ENCODE measurements at places on chromosomes 3 and 15.

DNA sequence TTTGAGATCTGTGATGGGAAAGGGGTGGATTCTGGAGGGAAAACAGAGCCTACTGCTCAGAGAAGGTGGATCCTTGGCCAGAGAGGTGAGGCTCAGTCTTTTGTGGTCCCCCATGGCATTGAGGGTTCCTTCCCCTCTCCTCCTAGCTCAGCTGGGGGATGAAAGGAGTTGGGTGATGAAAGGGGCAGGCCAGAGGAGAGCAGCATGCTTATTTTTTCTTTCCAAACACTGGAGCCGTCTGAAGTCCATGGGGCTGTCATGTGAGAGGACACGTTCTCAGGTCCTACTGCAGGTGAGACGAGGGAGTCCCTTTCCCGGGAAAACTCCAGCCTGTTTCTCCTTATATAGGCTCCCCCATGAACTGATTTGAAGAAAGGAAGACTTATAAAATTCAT is 71.4 kb downstream of the SCN5A start:
- DNase-seq: no peak

GRCh38 chr15:77511869-77512268 is 91.2 kb downstream of the HMG20A start:
- no peak for DNase-seq

DNA sequence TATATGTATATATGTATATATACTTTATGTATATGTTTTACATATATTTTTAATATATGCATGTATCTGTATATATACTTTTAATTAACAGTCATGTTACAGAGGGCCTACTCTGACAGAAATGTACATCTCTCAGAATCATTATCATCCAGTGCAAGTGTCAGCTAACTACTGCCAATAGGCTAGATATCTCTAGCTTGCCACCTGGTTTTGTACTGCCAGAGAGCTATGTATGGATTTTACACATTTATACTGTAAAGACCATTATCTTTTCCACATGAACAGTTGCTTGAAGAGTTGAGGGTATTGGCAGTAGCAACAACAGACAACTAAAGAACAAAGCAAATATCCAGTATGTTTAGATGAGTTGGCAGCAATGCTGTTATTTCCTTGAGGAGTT is 99.7 kb upstream of the VGLL3 start:
- no peak for DNase-seq

GRCh38 chr15:37076543-37076942 is 23.8 kb downstream of the MEIS2 start:
- no peak for DNase-seq

- DNase-seq: no peak
Measured at GRCh38 chr15:52102463-52102862, 10.1 kb downstream of the BCL2L10 start.

DNA sequence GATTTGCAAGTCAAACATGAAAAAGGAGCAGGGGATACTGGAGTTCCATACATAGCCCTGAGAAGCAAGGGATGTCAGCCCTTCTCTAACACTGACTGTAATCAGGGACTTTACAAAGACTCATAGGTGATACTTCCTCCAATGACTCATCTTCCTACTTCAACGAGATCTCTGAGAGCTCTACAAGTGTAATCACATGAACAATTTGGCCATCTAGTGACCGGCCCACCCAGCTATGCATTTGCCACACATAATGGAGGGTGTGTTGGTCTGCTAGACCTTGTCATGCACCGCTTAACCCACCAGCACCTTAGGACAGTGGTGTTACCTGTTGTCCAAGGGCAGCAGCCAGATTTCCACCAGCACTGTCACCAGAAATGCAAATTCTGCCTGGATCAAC is 75.3 kb downstream of the NCEH1 start:
- no peak for DNase-seq

DNA sequence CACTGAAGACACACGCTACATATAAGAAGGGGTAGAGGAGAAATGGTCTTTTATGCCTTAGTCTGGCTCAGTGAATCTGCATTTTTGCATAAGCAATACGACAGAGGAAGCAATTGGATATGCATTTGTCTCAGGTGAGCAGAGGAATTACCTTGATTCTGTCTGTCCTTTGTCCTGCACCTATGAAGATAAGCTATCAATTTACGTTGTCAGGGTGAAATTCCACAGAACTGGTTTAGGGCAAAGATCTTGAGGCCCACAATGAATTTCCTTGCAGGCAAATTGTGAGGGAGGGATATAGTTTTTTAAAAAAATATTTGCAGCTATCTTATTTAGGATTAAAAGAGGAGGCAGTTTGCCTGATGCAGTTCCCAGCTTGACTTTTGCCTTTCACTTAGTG is 31.6 kb upstream of the MASP1 start:
- no peak for DNase-seq

DNA sequence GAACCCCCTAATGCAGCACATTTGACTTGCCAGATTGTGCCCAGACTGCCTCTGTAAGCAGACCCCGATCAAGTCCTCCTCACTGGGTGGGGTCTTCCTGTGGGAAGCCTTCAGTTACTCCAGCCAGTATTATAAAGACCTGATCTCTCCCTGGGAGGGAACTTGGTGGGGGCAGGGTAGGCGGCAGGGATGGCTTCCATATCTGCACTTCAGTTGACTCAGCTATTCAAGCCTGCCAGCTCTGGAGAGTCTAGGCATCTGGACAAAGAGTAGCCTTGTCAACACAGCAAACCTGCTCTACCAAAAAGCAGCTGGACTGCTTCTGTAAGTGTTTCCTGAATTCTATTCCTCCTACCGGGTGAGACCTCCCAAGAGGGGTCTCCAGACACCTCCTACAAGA is 21.0 kb upstream of the SLC25A38 start:
- no peak for DNase-seq

DNA sequence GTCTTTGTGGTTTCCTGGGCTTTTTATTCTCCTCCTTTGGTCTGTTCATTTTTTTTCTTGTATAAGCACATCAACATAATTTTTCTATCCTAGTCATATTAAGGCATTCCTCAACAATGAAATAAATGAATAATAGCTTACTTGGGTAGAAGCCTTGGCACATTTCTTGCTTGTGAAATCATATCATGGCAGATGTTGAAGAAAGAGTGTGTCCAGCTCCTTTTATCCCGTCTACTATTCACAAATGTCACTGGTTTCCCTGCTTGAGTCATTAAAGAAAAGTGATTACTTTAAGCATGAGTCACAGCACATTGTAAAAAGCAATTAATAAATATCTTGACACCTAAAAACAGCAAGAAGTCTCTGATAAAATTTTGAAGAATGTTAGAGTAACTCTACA is 42.1 kb downstream of the MINAR1 start:
- DNase-seq: no peak

DNA sequence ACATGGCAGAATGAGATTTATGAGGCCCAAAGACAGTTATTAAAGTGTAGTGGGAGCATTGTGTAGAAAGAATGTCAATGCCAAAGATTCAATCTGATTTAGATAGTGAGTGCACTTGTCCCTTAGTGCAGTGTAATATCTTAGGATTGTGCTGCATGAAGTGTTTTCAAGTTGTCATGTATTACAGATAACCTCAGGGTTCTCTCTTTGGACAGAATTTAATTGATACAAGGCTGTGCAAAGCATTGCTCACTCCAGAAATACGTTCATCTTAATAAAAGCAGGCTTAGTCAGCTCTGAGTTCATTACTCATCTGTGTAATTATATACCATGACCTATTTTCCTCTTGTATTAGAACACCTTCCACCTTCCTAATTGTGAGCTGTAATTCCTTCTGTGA is 16.0 kb upstream of the GPR171 start:
- DNase-seq: no peak

DNA sequence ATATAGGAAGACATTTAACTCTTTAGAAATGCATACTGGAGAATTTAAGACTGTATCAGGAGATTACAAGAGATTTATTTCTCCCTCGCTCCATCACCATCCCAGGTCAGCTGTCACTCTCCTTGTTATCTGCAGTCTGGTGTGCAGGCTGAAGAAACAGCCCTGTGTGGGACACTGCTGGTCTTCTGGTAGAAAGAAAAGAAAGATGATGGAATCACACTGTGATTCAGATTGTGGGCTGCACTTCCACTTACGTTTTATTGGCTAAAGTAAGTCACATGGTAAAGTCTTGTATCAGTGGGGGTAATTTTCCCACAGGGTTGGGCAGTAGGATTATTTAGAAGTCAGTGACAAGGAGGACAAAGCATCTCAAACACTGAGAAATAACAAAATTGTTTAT is 18.1 kb upstream of the ATP1B3 start:
- no peak for DNase-seq

- DNase-seq: no peak
Measured at GRCh38 chr15:71997691-71998090, 120.3 kb downstream of the MYO9A start.

- no peak for DNase-seq
Measured at GRCh38 chr3:184562878-184563560, 1.4 kb downstream of the EPHB3 start.

DNA sequence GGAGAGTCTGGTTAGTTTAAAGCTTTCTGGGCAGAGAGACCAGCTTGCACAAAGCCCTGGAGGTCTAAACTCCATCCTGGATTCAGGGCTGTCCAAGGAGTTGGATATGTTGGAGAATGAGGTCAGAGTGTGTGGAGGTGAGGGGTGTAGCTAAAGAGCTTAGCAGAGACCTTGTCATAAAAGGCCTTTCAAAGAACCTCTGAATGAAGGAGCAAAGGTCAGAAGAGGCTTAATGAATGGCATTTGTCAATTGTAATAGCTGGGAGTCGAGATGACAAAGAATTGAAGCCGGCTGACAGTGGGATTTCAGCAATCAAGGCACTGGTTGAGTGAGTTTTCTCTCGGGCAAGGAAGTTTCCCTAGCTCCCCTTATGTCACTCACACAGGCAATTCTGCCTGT is 202.6 kb downstream of the PDCD6IP start:
- no peak for DNase-seq

DNA sequence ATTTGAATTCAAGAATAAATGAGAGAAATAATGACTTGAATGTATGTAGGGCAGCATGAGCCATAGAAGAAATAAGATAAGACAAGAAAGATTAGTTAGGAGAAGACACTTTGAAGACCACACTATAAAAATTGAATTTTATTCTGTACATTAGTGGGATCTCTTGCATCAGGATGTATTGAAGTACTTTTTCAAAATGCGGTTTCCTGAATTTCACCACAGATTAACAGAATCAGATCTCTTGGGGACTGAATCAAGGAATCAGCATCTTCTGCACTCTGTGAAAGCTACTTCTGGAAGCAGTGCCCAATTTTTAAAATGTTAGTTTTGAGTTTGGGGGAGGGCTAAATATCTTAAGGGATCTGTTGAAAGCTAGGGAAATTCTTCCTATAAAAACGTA is 763.9 kb upstream of the GOLIM4 start:
- no peak for DNase-seq

DNA sequence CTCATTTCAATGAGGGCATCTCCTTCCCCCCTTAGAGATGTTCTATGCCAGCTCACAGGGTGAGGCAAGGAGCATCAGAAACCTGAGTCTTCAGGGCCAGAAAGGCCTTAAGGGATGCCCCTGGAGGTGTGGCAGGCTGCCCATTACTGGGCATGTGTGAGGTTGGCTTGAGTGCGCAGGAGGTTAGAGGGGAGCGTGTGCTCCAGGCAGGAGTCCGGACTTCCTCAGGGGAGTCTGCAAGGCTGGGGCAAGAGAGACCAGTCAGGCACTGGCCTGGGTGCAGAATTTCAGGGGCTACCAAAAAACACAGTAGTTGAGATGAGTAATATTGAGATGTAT is 1.9 kb downstream of the LOXL1 start:
- DNase-seq: no peak

- no peak for DNase-seq
Measured at GRCh38 chr3:24709956-24710355, 215.3 kb upstream of the THRB start.

- DNase-seq: no peak
Measured at GRCh38 chr15:92891533-92892200, 8.5 kb upstream of the CHD2 start.

DNA sequence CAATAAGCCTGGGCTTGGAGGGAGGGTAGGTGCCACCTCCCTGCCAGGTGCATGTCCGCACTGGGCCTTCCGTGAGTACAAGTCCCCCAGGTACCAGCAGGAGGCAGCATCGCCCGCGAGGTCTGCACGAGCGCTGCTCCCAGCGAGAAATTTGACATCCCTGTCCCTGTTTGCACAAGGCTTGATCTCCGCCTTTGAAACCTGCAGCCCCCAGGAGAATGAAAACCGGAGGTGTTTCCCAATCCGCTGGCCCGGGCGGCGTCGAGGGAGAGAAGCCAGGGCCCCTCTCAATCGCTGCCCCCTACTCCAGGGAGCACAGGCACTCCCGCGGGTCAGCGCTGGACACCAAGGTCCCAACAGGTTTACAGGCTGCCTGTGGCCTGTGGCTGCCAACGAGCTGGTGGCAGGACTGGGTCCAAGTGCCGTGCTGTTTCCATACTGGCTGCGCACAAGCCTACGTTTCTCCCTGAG is 961 bp downstream of the HAPLN3 start:
- no peak for DNase-seq

- DNase-seq: no peak
Measured at GRCh38 chr3:19931180-19931692, 2.8 kb downstream of the EFHB start.

- DNase-seq: no peak
Measured at GRCh38 chr3:76585794-76586392, 454.0 kb upstream of the ROBO2 start.

GRCh38 chr15:35194296-35194695 is 109.2 kb upstream of the NANOGP8 start:
- DNase-seq: no peak

GRCh38 chr3:127787571-127788365 is 34.5 kb downstream of the MGLL start:
- DNase-seq: no peak

- DNase-seq: no peak
Measured at GRCh38 chr3:158085358-158085757, 20.9 kb downstream of the SHOX2 start.

DNA sequence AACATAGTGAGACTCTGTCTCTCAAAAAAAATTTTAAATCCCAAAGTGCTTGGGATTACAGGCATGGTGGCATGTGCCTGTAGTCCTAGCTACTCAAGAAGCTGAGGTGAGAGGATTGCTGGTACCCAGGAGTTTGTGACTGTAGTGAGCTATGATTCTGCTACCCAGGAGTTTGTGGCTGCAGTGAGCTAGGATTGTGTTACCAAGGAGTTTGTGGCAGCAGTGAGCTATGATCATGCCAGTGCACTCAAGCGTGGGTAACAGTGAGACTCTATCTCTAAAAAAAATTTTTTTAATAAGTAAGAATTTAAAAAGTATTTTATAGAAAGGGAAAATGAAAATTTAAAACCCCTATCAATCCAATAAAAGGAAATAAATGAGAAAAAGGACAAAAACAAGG is 69.5 kb downstream of the FAIM start:
- no peak for DNase-seq

Data from H54 (cell line).